GDM1 (cell line): ENCODE measurements at places on chromosomes 11 and 22.

DNA sequence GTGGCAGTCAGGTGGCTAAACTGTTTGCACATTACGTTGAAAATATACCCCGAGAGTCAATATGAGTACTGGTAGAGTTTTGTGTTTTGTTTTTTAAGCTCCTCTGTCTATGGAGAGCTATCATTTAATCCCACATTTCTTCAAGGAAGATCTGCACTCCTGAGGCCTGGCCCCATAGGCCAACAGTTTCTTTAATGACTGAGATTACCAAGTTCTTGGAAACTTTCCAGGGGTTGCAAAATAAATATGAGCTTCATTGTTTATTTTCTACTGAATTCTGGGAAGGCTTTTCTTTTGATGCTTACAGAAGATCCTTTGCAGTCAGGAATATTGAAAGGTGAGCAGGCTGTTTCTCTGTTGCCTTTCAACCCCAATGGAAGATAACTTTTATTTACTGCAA is 452.0 kb downstream of the JRKL start:
- DNase-seq = no peak

DNA sequence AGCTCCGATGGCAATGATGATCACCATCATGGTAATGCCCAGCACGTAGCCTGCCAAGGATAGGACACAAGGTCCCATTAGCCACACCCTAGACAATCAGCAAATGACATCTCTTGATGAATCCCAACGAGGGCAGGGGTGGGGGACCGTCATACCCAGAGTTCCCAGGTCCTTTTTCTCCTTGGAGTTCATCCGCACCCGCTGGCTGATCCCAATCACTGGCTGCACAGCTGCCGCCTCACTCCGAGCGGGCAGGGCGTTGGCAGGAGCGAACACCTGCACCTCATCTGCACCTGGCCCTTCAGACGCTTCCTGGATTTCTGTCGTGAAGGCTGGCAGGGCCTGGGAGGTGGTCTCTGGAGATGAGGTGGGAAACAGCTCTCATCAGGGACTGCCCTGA is 2.9 kb downstream of the PIK3IP1 start:
- no peak for DNase-seq

DNA sequence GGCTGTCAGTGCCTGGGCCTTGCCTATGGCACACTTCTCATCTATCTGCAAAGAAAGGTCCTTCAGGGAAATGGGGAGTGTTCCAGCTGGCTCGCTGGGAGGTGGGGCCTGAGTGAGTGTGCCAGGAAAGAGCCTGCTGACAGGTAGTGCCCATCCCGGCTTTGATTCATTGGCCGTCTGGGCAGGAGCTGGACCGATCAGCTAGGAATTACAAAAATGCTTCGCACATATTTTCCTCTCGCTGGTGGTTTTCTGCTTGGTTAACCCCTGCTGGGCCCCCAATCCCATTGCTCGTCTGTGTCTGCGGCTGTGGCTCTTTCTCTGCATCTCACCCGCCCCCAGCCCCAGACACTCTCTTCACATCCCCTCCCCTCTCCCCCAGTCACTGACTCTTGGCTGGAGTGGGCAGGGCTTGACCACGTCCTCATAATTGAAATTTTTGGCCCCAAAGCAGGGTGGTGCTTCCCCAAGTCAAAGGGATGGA is 10.8 kb downstream of the LIF start:
- DNase-seq = no peak

GRCh38 chr11:20000351-20001134 is 159.7 kb downstream of the DBX1 start:
- DNase-seq = no peak

- DNase-seq = no peak
Measured at GRCh38 chr11:114571712-114572111, 12.0 kb upstream of the NXPE1 start.

DNA sequence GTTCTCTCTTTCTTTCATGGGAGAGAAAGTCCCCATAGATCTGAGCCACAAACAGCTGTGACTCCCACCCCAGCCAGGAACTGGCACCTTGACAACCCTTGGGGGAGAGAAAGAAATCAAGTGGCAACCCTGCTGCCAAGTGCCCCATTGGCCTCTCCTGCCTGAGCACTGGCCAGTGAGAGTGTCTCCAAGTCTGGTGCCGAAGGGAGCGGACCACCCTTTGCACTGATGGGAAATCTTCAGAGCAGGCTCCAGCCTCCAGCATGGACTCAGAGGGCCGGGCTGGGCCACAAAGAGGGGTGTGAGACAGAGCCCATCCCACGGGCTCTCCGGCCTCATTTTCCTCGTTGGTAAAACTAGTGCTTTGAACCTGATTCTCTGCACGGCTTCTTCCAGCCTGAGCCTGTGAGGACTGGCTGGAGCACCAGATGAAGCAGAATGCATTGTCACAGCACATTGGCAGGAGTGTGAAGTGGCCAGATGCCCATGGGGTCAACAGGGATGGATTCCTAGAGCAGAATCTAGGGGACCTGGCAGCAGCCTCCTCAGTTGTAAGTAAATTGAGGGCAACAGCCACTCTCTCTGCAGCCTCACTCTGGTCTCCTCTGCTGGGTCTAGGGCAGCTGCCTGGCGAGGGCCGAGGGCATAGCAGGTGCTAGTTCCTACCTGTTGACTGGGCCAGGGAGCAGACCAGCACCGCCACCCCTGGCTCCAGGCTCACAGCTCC is 81.4 kb downstream of the TRIM29 start:
- DNase-seq = no peak

DNA sequence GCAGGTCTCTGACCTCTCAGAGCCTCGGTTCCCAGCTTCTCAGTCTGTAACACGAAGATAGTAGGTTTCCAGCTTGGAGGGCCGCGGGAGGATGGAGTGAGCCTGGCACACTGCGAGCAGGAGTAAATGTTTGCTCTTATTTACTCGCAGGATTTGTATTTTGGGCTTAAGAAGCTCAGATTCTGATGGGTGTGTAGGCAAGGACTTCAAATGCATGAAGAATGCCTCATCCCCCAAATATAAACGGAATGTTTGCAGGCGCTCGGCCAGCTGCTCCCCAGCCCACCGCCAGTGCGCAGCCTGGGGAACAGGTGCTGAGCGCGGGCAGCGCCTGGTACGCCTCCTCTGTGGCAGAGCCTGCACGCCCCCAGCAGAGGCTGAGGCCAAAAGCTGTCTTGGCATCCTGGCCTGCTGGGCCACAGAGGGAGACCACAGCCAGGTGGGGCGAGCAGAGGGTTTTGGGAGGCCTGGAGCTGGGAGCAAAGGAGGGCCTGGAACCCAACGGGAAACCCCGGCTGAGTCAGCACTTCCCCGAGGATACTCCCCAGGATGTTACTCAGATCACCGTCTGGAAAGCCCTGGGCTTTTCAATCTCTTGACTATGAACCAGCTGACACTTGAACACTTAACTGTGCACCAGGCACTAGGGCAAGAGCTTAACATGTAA is 9.4 kb downstream of the EHD1 start:
- DNase-seq = no peak

DNA sequence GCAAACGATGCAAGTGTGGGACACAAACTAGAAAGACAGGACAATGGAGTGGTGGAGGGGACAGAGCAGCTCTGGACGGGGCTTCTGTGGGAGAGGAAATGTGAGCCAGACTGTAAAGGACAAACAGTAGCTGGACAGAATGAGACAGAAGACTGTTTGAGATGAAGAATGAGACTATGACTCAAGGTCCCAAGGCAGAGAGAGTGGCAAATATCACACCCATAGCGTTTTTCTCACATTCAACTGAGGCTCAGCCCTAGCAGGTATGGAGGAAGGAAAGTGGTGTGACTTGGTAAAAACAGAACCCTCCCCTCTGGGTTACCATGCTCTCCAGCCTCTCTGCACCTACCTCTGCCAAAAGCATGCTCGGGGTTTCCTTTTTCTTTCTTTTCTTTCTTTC is 96.5 kb downstream of the RPL27A start:
- DNase-seq = no peak

GRCh38 chr22:41656556-41656955 is 32.1 kb downstream of the SNU13 start:
- no peak for DNase-seq

- DNase-seq = no peak
Measured at GRCh38 chr22:24103301-24103700, 78.0 kb upstream of the SUSD2 start.

DNA sequence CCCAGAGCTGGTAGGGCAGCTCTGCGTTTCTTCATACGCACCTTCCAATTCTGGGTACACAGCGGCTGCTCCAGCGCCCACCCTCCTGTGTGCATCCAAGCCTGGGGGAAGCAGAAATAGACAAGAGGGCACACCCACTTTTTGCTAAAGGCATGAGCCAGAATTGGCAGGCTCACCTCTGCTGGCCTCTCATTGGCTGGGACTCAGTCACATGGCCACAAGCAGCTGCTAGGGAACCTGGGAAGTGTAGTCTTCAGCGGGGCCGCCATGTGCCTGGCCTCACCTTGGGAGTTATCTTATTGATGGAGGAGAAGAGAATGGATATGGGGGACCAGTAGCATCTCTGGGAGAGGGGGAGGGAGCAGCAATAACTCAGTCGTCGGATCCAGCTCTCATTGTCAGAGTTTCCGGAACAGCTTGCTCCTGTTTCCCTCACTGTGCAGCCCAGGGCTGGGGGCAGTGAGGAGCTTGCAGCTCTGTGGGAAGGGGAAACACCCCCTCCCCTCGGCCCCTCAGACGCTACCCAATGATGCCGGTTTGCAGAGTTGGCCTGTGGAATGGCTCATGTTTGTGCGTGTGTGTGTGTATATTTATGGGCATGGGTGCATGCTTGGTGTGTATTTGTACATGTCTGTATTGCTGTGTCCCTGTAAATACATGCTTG is 11.8 kb upstream of the MIEF1 start:
- DNase-seq = peak; percentile 60

GRCh38 chr11:97498891-97499290 is 1109.1 kb downstream of the JRKL start:
- DNase-seq = no peak

DNA sequence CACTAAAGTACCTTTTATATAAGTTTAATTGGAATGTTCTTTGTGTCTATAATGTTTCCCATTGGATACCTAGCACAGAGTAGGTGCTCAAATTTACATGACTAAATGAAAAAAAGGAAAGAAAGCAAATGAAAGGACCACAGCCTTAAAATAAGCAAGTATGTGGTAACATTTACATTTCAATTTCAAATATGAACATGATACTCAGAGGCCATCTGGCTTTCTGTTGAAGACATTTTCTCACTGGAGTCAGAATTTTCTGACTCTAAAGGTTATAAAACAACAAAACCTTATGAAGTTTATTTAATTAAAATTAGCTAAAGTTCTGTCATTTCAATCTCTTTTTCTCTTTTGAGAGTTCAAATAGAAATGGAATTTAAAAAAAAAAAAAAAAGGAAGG is 904 bp upstream of the ANGPTL5 start:
- no peak for DNase-seq

DNA sequence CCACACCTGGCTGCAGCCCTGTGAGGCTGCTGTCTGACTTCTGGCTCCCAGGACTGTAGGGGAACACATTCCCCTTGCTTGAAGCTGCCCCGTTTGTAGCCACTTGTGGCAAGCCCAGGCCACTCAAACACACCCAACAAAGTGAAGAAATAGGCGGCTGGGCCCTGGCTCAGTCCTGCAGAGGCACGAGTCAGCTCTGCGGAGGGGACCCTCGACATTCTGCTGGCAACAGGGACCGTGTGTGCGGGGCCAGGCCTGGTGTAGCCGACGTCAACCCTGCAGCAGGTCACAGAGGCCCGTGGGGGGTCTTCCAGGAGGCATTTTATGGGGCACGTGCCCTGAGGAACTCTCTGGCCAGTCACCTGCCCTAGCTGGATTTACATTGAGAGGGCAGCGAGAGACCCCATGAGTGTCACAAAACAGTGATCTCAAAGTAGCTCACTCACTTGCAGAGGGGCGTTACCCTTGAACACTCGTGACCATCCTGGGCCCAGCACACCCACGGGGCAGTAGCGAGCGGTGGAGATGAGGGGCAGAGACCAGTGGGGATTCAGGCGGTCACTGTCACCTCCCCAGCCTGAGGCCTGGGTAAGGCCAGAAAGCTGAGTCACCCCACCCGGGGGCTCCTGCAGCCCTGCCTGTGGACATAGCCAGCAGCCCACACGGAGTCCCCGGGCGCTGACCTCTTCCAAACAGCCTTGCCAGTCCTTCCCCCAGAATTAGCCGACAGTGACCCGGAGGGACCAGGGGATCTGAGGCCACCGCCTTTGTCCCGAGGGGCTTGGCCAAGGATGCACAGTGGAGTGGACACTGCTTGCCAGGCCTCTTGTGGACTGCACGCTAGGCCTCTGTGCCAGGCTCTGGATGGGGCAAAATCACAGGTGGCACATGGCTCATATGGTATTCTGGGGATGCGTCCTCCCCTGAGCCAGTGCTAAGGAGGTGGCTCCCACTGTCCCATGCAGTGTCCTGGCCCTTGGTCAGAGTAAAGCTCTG is 139.5 kb downstream of the CTTN start:
- DNase-seq = no peak

DNA sequence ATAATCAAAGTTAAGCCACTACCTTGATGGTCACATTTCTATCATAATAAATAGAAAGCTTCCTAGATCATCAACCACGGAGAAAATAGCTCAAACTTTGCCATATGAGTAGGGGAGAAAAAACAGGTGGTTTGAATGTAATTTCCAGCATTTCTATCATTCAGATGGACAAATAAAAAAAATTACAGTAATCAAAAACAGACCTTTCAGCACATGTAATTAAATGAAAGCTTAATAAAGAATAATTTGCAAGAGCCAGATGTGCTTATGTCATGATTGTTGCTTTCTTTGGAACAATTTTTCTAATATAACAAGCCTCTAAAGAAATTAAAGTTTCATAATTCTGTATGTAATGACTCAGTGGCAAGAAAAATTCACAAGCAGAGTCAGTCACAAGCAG is 297.0 kb downstream of the SOX6 start:
- DNase-seq = no peak

DNA sequence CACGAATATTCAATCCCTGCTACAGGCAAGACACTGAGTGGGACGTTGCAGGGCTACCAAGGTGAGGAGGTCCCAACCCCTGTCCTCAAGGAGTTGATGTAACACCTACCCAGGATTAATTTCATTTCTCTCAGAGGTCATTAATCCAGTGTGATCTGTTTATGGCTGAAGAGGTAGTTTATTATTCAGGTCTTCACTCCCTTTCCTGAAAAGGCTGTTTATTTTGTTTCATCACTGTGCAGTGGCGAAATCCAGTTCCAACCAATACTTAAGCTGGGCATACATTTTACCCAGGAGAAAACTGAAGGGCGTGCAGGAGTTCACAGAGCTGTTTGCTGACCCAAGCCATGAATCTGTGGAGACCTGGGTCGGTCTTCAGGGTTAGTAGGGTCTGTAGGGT is 2.7 kb upstream of the PTPRJ start:
- no peak for DNase-seq

DNA sequence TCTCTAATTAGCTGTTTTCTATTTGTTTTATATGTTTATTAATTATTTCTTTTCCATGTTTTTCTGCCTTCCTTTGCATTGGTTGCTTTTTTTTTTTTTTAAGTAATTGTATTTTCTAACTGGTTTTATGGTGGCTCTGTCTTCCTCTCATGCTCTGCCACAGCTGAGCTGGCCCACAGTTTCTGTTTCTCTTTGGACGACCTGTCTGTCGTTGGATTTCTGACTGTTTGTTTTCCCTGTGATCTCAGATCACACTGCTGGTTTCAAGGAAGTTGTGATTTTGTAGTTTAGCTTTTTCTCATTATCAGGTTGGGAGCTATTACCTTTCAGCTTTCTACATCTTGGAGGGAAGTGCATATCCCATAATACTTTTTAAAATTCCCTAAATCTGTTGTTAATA is 15.9 kb upstream of the OR6M1 start:
- DNase-seq = no peak

GRCh38 chr22:24325105-24325757 is 54.6 kb downstream of the SPECC1L start:
- peak; percentile 70 for DNase-seq
